ENCODE measurements at places on chromosomes 2 and 18. TPM values are rescaled to one million over a fixed set of nuclear protein-coding genes. Genes with fewer than 3 reads are reported as not detected.

DNA sequence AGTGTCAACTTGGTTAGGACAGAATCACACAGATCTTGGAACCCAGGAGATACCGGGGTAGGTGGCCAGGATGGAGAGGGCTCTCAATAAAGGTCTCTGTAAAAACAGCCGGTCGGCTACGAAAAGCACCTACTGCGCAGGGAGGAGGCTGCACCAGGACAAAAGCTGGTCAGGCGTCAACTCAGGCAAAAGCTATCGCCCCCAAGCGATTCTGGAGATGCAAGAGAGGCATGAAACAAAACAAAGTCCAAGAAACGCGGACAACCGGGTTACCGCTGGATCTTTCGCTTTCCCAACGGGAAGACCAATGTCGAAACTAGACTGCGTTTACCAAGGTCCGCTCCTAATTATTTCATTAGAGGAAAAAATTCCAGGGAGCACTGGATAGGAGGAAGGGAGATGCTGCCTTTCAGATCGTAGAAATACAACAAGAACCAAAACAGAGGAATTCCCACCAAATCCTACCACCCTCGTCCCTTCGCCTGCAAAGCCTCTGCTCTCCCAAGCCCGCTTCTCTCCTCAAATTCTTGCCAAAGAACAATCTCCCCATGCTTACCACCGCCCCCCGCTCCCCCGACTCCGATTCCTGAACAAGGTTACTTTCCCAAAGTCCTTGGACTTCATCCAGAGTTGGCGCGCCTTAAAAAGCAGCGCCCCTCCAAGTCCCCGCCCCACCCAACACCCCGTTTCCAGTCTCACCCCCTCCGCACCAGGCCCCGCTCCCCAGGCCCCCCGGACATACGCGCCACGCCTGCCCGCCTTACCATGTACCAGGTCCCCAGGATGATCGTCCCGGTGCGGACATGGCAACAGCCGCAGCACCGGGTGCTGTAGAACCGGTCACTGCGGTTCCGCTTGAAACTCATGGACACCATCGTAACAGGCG, 539 bp downstream of the LAPTM4A start:
- peak overlapping the region; percentile 93 for H3K27ac ChIP-seq
- H3K27me3 ChIP-seq = no peaks in the 10 kb centered on the region
- H3K36me3 ChIP-seq = no peaks in the 10 kb centered on the region
- no peaks in the 10 kb centered on the region for H3K4me1 ChIP-seq

DNA sequence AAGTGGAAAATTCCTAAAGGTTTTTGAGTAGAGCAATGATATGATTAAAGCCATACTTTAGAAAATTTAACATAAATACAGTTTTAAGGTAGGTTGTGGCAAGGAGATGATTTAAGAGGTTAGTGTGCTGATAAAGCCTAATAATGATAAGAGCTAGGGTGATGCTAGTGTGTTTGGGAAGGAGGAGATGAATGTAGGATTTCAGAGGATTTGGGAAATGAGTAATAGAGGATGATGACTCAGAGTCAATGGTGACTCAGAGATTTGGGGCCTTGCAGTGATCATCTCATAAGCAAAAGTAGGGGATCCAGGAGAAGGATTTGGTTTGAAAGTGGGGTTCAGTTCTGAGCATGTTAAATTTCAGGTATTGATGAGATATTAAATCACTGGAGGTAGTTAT, 23.3 kb downstream of the STAMBP start:
- H3K36me3 ChIP-seq = no peaks in the 10 kb centered on the region
- DNase-seq = no peak
- H3K27me3 ChIP-seq = no peaks in the 10 kb centered on the region

GRCh38 chr2:219416235-219416602, 2.0 kb upstream of the DES start:
- H3K27me3 ChIP-seq = peaks cover 12% of the 10 kb centered on the region
- no peaks in the 10 kb centered on the region for H3K4me1 ChIP-seq

GRCh38 chr18:70321616-70322015, 32.8 kb downstream of the SOCS6 start:
- DNase-seq = no peak
- H3K4me3 ChIP-seq = no peak overlapping the region
- peak overlapping the region; percentile 74 for H3K27ac ChIP-seq

- no peak overlapping the region for H3K4me3 ChIP-seq
- no peak overlapping the region for H3K27ac ChIP-seq
- no peaks in the 10 kb centered on the region for H3K4me1 ChIP-seq
- no peak for DNase-seq
- H3K36me3 ChIP-seq = no peaks in the 10 kb centered on the region
Measured at GRCh38 chr2:237068005-237068576, 17.6 kb upstream of the COPS8 start.

GRCh38 chr18:25177631-25178030, 174.3 kb downstream of the ZNF521 start:
- H3K27me3 ChIP-seq = no peaks in the 10 kb centered on the region
- H3K4me3 ChIP-seq = no peak overlapping the region
- no peak for DNase-seq
- no peaks in the 10 kb centered on the region for H3K4me1 ChIP-seq
- no peak overlapping the region for H3K27ac ChIP-seq
- no peaks in the 10 kb centered on the region for H3K36me3 ChIP-seq

The PROKR1 gene
- total RNA-seq = not detected

The BUB1 gene
- total RNA-seq = 0.60 TPM
